ENCODE measurements at places on chromosomes 5 and 9.

DNA sequence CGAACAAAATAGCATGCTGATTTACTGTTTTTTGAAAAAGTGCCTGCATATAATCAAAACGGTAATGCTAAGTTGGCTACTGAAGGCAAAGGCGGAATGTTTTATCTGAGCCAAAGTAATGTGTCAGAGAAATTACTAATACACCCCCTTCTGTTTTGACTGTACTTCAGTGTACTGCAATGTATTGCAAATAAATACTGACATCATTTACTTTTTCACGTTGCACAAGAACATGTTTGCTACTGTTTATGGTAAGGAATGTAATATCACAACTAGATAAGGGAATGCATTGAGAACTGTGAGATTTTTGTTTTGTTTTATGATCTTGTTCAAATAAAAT is 813 bp upstream of the AGTPBP1 start:
- no peak for DNase-seq

DNA sequence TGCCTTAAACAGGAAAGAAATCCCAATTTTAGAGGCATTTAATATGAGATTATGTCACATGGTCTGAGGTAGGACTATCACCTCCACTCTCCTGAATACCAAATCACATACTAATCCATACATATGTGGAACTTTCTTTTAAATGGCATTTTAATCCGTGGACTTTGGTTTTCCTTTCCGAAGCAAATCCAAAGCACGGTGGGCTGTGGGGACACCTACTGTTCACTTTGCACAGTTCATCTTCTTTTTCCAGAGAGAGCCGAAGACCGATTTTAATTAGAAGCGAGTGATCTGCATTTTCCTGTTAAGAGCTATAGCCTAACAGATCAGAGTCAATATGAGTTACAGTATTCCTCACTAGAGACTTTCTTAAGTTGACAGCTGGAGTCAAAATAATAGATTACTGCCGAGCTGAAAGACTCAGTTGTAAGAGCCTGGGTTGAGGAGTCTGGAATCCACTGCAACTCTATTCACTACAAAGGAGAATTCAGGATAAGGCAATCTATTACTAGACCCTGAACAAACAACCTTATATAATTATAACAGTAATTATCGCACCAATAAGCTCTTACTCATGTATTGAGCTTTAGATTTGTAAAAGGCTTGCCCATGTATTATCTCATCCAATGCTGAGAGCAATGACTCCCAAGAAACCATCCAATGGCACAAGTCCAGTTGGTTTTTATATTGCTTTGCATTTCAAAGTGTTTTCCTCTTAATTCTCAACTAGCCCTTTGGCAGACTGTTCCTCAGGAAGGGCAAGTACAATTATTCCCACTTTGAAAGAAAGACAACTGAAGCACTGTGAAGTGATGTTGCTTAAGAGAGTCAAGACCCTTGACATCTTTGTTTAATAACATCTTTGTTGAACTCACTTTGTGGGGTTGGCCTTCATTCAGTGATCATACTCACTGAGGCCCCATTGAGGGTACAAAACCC is 144.7 kb downstream of the TRPM6 start:
- DNase-seq: peak; percentile 22

DNA sequence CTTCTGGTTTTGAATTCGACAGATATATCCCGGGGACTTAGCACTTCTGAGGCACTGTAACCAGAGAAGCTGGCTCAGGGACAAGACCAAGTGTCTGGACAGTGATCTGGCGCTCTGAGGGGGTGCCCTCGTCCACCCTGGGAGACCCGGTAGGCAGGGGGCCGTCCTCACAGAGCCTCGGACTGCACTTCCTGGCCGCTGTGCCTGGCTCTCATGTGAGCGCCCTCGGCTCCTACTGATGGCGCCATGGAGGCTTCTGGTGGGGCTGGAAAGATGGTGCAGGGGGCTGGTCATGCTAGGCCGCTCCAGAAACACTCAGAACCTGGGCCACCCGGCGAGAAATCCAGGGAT is 18.8 kb upstream of the SLC6A3 start:
- DNase-seq: no peak

DNA sequence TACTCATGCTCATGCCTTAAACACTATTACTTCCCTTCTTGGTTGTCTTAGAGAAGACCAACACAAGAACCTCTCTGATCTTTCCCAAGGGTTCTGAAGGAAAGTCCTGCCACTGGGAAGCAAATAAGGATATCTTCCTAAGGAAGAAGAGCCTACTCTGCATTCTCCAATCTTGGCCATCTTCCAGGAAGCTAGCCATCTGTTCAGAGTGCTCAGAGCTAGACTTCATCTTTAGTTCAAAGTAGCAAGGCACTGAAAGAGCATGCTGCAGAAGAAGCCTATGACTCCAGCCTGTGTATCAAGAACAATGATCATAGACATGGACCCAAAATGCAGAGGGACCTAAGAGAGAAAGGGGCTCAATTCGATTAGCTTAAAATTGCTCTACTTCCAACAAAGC is 114.7 kb downstream of the KIAA0825 start:
- no peak for DNase-seq

GRCh38 chr9:93112116-93112863 is 16.3 kb downstream of the CARD19 start:
- DNase-seq: no peak

GRCh38 chr9:80134487-80134886 is 562.7 kb downstream of the TLE4 start:
- no peak for DNase-seq

DNA sequence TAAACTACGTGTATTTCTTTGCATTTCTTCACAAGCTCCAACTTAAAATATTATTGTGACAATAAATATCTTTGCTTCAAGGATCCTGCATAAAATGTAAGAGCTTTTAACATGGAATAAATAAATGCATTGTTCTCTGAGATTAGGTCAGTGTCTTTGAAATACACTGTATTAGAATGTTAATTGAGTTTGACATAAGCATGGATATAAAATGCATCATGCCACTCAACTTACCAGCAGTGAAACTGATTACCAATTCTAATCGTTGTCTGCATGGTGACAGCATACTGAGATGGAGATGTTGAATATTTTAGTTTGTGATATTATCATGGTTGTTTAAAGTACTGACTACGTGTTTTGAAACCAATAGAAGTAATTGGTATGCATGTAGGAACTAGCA is 555.3 kb upstream of the ZNF608 start:
- no peak for DNase-seq

GRCh38 chr9:88852794-88853193 is 138.5 kb upstream of the S1PR3 start:
- no peak for DNase-seq

DNA sequence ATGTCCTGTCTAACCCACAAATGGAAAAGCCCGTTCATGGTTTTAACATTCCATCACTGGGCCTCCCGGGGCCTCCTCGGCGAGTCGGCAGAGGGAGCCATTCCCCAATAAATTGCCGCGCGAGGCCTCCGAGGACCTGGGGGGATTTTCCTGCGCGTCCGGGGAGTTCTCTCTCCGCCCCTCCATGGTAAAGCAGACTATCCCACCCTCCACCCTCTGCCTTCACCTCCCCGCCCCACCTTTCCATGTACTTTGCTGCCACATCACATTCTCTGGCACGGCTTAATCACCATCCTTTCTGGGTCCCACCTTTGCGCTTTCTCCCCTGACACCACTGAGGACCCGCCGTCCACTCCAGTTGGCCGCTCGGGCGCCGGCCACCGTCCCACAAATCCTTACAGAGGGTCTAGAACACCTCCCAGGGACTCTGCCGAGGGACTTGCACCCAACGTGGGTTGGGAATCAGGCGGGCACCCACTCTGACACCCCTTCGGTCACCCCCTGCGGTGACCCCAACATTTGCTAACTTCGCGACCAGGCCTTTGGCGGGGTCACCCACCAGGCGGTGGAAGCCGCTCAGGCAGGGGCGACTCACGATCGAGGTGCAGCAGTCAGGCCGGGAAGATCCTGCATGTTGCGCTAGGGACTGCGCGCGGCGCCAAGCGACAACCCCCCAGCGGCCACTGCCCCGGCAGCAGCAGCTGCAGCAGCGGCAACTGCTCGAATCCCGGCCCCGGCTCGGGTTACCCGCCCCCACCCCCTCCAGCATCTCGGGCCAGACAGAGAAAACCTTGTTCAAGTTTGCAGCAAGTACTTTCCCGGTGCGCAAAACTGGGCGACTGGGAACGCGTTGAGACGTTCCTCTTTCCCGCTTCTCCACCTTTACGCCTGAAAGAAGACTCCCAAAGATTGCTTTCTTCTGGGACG is at the start of gene MEGF10:
Gene MEGF10 (plus strand): TSS at position 778 of the 927 bp plus-strand sequence. CDS start 40,513 bp downstream, outside the sequence.
- peak; percentile 78 for DNase-seq

DNA sequence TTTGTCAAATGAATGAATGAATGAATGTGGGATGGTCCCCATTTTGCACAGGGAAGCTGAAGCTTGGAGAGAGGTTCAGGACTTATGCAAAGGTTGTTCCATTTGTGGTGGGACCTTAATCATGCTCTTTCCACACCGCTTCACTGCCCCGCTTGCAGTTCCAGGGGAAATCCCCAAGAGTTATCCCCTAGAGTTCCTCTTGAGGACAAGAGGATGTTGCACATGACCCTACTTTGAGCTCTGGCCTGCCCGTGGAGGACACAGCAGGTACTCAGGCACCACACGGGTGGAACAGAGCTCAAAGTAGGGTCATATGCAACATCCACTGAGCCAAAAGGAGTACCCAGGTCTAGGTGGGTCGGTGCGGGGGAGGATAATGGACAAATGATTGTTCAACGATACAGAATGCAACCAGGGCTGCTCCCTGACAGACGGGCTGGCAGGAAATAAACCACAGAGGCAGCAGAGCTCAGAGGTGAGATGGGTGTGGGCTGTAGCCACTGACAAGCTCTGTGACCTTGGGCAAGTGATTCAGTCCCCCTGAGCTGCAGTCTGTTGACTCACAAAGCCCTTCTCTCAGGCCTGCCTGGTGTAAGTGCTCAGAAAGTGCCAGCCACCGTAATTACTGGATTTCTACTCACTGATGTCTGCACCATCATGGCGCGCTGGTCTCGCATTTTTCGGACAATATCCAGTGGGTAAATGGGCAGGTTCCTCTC is 60.3 kb upstream of the EPB41L4B start:
- no peak for DNase-seq

DNA sequence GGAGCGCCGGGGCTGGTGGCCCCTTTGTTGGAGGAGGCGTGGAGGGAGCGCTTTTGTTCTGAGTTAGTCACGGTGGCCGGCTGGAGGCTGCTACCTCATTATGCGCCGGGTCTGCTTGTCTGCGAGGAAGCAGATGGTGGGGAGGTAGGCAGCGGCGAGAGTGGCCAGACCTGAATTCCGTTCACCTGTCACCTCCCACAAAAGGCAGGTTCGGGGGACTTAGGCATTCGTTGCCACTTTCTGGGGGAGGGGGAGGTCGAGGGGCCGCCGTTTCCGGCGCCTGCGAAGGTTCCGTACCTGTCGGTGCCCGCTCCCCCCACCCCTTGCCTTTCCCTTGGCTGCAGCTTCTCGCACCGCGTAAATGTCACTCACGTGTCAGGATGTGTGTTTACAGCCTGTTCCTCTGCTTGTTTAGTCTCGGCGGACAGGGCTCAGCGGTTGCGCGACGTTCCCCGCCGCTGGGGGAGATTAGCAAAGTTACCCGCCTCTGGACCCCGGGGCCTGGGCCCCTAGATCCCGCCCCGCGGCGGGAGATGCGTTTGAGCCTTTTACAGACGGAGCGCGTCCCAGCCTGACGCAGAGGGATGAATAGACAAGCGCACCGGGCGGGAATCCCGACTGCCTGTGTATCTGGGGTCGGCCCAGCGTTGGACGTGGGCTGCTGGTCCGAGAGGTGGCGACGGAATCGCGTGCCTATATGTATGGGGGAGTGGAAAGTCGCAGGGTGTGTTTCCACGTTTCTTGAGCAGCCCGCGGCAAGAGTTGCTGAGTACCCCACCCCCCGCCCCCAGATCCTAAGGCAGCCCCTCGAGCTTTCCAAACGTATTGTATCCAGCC is 2.7 kb upstream of the LHX2 start:
- DNase-seq: peak; percentile 61

GRCh38 chr5:151006704-151007334 is 13.6 kb upstream of the GPX3 start:
- DNase-seq: no peak

- no peak for DNase-seq
Observed at GRCh38 chr5:95861864-95862561, 39.5 kb upstream of the GLRX start.

GRCh38 chr9:133956520-133957076 is 35.5 kb downstream of the VAV2 start:
- no peak for DNase-seq

GRCh38 chr5:156164306-156164705 is 162.7 kb upstream of the SGCD start:
- no peak for DNase-seq

GRCh38 chr9:76459694-76460635 is 983 bp downstream of the GCNT1 start:
- DNase-seq: peak; percentile 76

- DNase-seq: no peak
Observed at GRCh38 chr9:133605856-133606707, 3.1 kb downstream of the FAM163B start.

DNA sequence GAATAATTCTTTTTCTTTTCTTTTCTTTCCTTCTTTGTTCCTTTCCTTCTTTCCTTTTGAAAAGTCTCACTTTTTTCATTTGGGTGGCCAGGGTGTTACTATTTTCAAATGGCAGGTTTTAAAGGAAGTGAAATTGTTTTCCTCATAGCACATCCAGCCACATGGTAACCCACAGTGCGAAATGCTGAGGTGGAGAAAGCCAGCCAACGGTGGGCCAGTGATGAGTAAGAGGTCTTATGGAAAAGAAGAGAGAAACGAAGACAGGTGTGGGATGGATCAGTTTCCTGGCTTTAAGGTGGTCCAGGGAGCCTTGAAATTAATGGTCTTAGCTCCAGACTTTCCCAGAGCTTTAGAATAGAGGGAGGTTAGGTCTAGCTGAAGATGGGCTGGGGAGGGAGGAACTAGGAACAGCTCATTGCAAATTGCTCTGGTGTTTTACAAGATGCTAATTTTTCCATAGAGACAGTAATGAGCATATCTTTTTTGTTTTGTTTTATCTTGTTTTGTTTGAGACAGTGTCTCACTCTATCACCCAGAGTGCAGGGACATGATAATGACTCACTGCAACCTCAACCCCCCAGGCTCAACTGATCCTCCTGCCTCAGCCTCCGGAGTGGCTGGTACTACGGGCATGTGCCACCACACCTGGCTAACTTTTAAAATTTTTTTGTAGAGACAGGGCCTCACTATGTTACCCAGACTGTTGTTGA is 17.8 kb downstream of the ITK start:
- no peak for DNase-seq

- no peak for DNase-seq
Observed at GRCh38 chr9:114945616-114946412, 15.4 kb upstream of the TNFSF8 start.

DNA sequence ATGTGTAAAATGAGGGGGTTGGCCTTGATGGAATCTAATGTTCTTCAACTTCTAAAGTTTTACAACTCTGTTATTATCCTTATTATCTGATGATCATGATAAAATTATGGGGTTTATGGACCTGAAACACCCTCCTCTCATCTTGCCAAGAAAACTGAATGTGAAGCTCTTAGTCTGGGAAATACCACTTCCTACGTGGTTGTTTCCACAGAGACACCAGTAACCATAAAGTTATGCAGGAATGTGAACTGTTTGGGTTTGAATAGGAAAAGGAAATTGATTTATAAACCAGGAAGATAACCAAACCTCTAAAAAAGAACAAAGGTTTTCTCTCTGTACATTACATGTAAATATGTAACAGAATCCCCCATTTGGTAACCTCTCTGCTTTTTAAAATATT is 28.3 kb upstream of the RAI14 start:
- no peak for DNase-seq

Data from right kidney (tissue), 9 donors.